ENCODE measurements at places on chromosomes 2 and 18.

- peak; percentile 15 for DNase-seq
These were observed 70.4 kb upstream of the HPCAL1 start for GRCh38 chr2:10232096-10232815.

GRCh38 chr2:43475922-43476321, 119.9 kb downstream of the THADA start:
- no peak for DNase-seq

DNA sequence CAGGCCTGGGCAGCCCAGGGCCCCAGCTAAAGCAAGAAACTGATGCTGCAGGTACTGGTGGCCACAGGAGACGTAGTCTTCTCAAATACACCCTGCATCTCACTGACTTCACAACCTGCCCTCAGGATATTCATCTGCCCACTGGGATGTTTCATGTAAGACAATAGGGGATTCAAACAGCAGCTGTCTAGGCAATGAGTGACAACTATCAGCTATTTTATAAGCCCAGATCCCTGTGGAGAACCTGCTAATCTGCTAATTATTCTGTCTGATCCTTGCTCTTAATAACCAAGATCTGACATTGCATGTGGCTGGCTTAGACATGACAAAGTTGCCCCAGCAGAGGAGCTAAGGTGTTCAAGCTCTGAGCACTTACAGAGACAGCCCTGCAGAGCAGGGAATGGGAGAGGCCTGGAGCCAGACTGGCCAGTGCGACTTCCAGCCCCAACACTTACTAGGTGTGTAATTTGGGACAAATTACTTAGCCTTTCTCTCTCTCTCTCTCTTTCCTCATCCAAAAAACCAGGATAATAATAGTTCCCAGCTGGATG, 28.6 kb downstream of the SIGLEC15 start:
- no peak for DNase-seq

DNA sequence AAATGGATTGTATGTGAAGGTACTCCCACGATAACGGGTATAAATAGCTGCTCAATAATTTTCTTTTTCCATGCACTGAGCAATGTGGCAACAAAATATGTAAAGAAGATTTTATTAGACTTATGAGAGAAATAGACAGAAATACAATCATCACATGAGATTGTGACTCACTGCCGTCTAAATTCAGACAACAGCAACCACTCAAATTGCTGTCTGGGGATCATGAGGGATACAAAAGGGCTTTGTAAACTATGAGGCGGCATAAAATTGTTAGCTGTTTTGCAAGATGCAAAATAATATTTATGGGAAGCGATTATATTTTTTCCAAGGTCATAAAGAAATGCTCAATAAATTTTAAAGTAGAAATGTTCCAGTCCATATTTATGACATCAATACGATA, 259.1 kb upstream of the AGAP1 start:
- no peak for DNase-seq

DNA sequence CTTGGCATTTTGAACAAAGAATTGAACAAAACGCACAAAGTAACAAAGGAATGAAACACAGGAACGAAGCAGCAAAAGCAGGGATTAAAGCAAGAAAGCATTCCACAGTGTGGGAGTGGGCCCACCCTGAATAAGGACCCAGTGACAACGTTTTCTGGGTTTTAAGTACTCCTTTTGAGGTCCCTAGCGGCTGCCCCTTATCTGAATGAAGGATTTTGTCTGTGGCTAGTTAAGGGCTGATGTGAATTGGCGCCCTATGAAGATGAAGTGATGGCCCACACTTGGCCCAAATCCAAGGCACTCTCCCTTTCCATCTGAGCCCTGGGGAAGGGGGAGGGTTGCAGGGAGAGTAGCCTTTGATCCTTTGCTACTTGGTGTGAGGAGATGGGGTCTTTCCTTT, 7.8 kb upstream of the CCDC141 start:
- DNase-seq = no peak

DNA sequence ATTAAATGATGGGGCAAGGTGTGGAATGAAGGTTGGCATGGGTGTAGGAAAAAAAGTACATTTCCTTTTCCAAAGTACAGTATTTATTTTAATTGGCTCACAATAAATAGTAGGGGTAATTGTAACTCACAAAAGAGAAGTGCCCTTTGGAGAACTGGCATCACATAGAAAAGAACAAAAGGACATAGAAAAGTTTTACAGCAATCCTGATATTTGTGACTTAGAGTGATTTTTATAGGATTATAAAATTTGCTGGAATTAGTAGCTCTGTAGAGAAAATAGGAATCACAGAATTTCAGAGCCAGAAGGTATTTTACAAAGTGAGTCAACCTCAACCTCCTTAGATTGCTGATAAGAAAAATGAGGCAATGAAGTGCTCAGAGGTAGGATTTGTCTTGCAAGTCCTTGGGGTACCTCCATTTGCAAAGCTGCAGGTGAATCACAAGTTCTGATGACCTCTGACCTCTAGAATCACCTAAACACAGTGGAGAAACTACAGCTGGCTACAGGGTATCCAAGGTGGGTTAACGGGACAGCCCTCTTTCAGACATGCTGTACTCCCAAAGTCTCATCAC, 133.6 kb downstream of the SOCS6 start:
- no peak for DNase-seq

DNA sequence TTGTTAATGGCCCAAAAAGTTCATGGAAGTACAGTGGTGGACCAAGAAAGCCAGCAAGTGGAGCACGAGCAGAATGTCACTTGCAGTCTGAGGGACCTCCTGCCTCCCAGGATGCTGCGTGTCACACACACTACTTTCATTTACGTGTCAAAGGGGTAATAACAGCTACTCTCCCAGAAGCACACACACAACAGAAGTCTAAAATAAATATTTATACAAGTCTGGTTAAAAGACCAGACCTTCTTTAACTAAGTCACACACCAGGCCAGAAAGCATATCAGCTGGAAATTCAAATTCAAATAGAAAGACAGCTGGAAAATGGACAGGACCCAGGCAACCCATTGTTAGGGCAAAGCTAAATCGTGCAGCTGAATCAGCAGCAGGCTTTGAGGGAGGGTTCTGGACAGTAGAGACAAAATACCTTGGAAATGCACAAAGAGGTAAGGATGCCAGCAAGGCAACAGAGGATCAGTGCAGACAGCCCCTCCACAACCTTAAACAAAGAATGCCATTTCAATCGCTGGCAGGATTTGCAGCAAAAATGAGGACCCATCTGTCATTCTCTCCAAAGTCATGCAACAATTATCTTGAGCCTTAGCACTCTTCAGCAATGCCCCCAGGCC, 160.5 kb downstream of the TMEM163 start:
- DNase-seq = no peak

GRCh38 chr18:33616556-33616955, 38.5 kb downstream of the ASXL3 start:
- no peak for DNase-seq

GRCh38 chr2:232741972-232742371, 34.4 kb downstream of the KCNJ13 start:
- DNase-seq = no peak

DNA sequence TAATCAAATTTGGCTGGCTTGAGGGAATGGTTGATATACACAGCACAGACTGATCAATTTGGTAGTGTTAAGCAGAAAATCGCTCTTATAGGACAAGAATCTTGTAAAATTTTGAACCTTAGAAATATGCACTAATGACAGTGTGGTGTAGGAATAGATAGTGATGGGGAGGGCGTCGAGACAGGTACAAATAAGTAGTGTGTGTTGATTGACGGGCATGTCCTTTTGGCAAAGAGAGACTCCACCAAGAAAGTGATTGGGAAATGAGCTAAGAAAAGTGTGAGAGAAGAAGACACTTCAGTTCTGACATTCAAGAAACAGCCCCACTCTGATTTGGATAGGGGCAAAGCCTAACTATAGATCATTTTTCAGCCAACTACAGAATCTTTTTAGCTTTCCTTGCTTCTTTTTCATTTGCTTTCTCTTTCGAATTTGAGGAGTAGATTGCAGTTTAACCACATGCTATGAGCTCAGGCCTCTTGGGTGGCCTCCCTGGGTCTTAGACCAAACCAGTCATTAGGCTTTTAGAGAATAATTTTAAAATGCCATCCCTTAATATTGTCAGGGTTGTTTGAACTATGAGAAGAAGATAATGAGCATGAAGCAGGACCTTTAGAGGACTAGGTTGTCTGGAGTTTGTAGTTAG, 127.1 kb downstream of the CERS6 start:
- no peak for DNase-seq

DNA sequence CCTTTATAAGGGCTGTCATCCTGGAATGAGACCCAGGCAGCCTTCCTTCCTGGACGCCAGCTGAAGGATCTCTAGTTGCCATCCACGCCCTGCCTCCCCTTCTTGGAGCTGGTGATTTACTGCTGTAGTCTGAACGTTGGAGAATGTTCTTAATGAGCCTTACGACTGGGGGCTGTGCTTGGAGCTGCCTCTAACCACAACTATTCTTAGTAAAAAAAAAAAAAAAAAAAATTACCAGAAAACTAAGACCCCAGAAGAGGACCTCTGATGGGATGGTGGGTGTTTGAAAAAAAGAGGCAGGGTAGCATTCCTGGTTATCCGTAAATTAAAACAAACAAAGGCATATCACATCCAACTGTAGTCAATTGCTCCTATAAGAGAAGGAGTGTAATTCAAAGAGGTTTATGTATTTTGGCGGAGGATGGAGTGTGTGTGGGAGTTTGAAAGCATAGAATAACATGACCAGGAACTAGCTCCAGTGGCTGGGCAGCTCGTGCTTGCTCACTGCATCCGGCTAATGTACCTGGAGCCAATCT, 105.4 kb downstream of the QPCT start:
- DNase-seq = peak; percentile 61

- peak; percentile 46 for DNase-seq
These were observed 18.3 kb upstream of the ICOS start for GRCh38 chr2:203918264-203918663.

- no peak for DNase-seq
These were observed 55.9 kb upstream of the BARD1 start for GRCh38 chr2:214865400-214865799.

- peak; percentile 25 for DNase-seq
These were observed 95.9 kb downstream of the DGKD start for GRCh38 chr2:233449921-233450863.

DNA sequence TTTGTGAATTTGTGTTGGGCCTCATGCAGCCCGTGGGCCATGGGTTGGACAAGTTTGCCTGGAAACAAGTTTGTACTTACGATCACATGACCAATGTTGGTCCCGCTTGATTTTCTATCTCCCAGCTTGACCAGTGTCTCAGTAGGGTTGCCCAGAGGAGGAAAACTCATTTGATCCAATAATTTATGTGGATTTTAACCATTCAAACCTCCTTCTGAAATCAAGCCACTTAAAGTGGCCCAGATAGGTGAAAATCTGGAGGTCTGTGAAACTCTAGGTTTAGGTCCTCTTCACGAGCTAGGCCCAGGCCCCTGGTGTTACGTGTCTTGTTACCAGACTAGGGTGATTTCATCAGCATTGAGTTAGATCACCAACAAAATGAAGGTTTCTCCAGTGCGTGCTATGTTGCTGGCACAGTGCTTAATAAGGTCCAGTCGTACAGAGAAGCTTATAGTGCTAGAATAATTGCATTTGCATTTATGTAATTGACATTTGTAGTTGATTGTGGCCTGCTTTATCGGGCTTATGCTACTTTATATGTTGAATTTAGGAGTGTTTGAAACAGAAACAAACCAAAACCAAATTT, 4.4 kb downstream of the ACTR2 start:
- no peak for DNase-seq

DNA sequence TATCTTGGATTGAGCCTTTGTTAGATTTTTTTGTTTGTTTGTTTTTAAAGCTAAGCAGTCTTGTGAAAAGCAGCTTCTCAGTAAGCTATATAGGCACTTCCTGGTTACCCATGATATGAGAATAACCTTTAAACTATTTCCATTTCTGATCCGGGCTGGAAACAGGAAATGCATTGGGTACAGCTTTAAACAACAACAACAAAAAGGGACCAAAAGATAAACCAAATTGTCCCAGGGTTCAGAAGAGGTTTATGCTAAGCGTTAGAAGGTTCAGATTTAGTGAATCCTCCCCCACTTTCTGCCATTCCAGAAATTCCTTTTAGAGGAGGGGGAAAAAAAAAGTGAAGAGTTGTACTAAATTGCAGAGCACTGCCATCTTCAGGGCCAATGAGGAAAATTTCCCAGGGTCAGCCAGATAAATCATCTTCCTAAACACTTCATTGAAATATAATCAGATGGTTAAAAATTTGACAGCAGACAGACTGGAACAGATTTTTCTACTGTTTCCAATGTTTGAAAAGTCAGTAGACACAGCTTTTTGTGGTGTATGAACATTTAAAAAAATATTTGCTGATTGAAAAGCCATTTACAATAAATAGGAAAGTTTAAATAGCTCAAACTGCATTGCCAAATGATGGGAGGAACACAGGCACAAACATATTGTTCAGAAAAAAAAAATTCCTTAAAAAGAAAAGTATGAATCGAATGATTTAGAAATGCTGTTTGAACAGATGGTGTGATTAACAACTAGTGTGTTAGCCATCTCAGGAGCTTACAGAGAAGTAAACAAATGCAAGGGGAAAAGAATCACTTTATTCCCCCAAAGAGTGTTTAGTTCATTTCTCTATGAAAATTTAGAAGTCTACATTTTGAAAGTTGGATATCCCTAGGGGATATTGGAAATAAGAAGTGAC, 189.9 kb upstream of the TANK start:
- peak; percentile 59 for DNase-seq

DNA sequence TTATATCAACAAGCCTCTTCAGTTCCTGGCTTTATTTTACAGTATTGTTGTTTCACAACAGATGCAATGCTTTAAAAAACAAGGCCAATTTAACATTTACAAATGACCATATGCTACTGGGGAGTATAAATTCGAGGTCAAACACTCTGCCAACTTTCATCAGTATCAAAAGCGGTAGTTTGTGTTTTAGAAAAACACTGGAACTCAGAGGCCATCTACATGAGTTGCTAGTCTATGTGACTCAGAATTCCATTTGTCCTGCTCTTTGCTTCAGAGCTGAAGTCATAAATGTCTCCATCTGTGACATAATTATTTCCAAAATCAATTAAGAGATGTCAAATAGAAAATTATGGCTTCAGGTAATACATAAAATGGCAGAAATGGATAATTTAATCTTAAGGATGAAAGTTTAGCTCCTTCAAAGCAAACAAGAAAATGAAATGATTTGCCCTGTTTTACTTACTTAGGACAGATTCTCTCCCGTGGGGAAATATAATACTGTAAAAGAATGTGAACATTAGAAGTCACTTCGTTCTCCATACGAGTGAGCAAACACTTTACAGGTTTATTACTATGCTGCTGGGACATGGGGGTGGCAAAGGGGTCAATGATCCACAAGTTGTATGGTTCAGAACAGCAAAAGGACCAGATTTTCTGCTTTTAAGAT, 3.7 kb downstream of the MEX3C start:
- no peak for DNase-seq

DNA sequence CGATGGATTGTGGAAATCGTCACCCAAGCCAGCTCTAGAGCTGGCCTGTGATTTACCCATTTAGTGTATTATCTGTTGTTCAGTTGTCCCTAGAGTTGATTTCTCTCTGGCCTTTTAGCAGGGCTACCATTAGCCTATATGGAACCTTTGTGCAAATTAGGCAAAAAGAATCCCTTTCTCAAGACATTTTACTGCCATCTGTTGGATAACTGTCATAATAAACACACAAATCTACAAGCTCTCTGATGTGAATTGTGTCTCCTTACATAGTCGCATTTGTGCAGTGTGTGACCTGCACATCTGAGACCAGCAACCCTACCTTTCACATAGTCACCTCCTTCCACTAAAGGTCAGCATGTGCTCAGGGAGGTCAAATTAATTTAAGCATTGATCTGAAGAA, 34.0 kb downstream of the LOXHD1 start:
- DNase-seq = no peak

GRCh38 chr18:48123324-48123723, 192.9 kb upstream of the SMAD2 start:
- DNase-seq = no peak

- no peak for DNase-seq
These were observed 117.0 kb downstream of the LAMA1 start for GRCh38 chr18:7000484-7001096.
